SK-N-MC (cell line): ENCODE measurements at places on chromosomes 2 and 18.
A peak's percentile ranks its signal among the peaks of the same experiment; 100 is the strongest.

DNA sequence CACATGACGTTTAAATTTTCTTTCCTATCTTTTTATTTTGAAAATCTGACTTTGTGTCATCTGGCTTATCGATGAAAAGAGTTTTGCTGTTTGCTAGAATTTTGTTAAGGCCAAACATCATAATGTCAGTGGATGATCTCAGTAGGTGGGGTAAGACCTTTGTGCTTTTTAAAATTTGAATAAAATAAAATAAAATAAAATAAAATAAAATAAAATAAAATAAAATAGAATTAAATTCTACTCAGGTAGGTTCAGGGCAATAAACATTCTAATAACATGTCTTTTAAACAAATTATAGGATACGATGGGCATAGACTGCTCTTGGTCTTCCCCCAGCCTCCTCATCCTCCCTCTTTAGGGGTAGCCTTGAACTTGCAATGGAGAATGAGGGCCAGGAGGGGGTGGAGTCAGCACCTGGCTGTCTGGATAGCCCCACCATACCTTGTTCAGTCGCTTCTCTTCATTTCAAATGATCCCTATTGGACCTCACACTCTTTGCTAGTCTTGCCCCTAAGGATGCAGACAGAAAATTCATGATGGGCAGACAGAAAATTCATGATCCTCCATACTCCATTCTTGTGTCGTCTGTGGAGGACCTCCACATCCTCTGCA lies 8.1 kb downstream of the LDLRAD4 start:
- DNase-seq: no peak

- DNase-seq: no peak
These were observed 12.7 kb downstream of the NCK2 start for GRCh38 chr2:105757433-105757832.

- DNase-seq: no peak
These were observed 61.1 kb upstream of the RAB12 start for GRCh38 chr18:8548186-8548585.

DNA sequence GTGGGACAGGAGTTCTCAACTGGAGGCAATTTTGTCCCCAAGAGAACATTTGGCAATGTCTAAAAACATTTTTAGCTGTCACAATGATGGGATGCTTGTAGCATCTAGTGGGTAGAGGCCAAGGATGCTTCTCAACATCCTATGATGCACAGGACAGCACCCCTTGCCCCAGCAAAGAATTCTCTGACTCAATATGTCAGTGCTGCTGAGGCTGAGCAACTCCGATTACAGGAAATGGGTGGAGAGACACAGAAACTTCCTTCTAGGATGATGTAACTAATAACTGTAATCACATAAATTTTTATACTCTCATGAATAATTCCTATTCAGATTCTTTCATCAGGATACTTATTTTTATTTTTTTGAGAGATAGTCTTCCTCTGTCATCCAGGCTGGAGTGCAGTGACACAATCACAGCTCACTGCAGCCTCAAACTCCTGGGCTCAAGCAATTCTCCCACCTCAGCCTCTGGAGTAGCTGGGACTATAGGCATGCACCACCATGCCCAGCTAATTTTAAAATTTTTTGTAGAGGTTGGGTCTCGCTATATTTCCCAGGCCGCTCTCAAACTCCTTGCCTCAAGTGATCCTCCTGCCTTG lies 120.3 kb upstream of the ACAA2 start:
- no peak for DNase-seq

DNA sequence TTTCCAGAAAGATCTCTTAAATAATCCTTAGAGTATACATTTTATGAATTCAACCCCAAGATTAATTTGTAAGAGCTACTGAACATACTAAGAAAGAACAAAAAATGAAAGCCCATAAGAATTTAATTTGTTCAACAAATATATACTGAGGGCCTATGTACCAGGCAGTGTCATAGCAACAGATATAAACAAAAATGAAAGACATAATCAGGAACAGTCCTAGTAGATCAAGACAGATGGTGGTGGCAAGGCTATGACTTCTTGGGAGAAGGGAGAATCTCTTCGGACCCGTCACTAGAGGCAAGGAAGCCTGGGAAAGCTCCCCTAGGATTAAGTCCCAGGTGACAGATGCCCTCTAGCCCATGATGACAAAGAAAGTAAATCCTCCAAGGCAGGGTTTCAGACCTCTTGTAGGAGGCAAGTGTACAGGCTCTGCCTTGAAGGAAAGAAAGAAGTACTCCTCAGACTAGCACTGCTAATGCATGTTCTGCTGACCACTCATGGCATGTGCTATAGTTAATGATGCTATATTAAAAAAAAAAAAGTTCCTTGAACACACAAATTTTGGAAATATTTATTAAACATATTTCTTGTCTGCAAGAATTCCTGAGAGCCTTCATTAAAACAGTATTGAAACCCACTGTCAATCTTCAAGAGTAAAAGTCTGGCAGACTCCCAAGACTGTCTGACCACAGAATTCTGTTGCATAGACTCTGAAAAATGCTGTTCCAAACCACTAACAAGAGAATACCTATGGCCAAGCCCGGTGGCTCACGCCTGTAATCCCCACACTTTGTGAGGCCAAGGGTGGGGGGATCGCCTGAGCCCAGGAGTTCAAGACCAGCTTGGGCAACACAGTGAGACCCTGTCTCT lies 31.5 kb downstream of the NOL10 start:
- no peak for DNase-seq

DNA sequence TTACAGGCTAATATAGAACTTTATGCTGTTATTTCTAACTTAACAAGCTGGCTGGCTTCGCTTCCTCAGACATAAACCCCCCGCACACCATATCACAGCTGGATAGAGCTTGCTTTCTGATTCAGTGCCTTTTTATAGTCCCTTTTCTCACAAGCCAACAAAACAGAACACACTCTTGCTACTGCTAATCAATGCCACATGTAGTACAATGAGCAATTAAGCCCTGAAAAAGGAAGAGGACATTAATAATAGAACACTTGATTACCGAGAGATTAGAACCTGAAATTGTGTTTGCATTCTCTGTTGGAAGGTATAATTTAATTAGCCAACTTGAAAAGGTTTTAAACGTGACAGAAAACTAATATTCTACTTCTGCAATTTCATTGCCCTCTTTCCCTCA lies 267.7 kb upstream of the CYRIA start:
- no peak for DNase-seq

GRCh38 chr2:178767094-178768060 lies 39.8 kb downstream of the TTN start:
- DNase-seq: no peak

DNA sequence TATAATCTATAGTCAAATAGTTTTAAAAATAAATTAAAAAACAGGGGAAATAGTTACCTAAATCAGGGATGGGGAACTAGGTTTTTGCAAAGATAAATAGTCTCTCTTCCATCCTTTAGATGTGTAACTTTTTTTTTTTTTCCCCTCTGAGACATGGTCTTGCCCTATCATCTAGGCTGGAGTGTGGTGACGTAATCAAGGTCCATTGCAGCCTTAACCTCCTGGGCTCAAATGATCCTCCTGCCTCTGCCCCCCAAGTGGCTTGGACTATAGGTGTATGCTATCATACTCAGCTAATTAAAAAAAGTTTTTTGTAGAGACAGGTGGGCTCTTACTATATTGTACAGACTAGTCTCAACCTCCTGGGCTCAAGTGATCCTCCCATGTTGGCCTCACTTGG lies 316.5 kb downstream of the CCDC85A start:
- no peak for DNase-seq

GRCh38 chr2:16404551-16405300 lies 260.9 kb downstream of the CYRIA start:
- DNase-seq: no peak

DNA sequence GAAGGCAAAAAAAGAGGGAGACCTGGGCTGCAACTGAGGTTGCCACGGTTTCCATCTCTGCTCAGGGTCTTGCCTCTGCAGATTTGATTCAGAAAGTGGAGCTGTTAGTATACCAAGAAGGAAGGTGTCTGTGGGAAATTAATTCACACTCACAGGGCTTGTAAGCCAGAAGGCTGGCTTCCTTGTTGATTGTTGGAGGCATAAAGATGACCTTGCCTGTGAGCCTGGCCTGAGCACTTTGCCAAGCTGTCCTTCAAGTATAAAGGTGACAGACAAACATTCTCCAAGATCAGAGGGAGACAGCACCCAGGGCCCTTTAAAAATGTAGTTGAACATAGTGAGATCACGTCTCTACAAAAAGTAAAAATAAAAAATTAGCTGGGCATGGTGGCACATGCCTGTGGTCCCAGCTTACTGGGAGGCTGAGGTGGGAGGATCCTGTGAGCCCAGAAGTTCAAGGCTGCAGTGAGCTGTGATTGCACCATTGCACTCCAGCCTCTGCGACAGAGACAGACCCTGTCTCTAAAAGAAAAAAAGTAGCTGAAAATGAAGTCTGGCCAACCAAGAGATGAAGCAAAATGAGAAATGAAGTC lies 91.2 kb upstream of the UXS1 start:
- no peak for DNase-seq

- DNase-seq: no peak
These were observed 48.2 kb downstream of the FBXO48 start for GRCh38 chr2:68418855-68419254.

- no peak for DNase-seq
These were observed 63.6 kb downstream of the COX7A2L start for GRCh38 chr2:42297322-42297936.

DNA sequence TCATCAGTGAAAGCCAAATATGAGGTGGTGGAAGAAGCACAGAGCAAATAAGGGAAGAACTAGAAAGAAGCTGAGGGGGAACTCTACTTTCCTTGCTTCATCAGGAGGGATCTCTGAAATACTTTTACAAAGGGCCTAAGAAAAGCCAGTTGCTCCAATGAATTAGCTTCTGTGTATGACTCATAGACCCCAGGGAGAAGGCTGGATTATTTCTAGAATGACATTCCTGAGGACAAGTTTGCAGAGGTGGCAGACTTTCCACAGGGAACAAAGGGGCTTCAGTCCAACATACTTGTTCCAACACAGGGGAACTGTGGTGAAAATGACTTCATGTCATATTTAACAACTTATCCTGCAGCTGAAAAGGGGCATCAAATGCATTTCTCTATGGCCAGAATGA lies 29.0 kb downstream of the DOK1 start:
- DNase-seq: no peak

DNA sequence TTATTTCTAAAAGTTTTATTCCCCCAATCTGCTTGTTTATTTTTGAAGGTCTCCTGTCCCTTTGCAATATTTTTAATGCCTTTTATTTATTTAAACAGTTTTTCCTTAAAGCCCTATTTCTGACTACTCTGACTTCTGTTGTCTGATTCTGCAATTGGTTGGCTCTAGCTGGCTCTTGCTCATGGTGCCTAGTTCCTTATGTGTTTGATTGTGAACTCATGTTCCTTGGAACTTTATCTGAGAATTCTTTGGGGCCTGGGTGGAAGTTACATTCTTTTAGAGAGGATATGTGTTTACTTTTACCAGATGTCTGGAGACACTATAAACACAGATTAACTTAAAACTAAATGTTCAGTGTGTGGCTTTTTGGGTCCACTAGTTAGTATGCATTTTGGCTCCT lies 175.9 kb downstream of the DYSF start:
- no peak for DNase-seq

DNA sequence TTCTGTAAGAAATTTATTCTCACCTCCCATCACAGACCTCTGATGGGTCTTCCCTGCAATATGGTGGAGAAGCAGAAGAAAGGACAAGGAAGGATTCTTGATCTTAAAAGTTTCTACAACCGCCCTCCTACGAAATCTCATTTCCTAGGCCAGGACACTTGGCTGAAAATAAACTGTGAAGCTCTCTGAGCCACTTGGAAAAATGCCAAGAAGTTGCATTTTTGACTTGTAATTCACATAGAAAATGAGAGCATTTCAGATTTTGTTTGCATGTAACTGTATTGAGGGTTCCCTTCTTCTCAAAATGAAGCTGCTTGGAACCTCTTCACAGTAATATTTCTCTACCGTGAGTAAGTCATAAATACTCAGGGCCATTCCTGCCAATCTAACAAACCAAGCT lies 458.3 kb upstream of the SLC14A2 start:
- DNase-seq: no peak

- no peak for DNase-seq
These were observed 29.6 kb downstream of the ARHGAP25 start for GRCh38 chr2:68764041-68764805.

- no peak for DNase-seq
These were observed 20.6 kb downstream of the EFR3B start for GRCh38 chr2:25062511-25062917.

DNA sequence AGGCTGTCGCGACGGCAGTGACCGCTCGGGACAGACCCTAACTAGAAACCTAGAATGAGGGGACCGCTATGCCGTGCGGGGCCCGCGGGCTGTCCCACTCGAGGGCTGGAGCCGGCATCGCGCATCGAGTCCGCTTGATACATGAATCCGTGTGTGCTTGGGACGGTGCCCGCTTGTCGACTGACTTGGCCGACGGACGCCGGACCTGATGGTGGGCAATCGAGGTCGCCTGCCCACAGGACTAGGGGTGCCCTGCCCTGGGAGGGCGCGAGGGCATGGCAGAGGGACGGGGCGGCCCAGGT lies 749 bp upstream of the PTMA start:
- no peak for DNase-seq

- DNase-seq: peak; percentile 52
These were observed 861 bp downstream of the SLC39A10 start for GRCh38 chr2:195657634-195658540.

- peak; percentile 22 for DNase-seq
These were observed 1424.0 kb upstream of the PIK3C3 start for GRCh38 chr18:40531051-40531450.
